Endothelial cell (in vitro differentiated cells): ENCODE measurements at places on chromosomes 6 and 20.

GRCh38 chr6:75204217-75204958 lies 1.5 kb downstream of the COL12A1 start:
- peak; percentile 75 for DNase-seq

DNA sequence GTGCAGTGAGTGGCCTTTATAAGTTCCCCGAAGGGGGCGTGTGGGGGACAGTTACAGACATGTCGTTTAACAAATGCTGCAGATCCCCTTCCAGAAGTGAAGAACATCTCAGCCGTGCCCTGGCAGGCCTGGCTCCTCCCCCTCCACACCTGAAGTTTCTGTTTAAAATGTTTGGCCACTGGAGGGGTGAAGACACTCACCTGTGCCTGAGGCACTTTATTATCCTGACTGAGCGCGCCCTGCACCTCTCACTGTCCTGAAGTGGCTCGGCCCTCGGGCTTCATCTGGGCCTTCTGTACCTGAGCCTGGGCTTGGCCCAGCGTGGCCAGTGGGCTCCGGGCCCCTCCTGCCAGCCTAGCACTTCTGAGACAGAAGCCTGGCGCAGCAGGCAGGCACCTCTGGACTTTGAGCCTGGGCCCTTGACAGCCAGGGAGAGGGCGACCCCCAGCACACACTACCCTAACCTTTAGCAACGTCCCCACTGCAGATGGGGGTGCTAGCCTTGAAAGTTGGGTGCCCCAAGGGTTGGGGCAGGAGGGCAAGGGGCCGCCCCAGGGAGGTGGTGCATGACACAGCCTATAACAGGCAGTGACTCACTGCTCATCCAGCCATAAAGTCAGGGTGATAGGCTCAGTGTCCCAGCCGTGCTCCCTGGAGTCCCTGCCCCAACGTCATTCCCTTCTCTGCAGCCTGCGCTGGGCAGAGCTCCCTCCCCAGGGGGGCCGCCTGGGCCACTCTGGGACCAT lies 13.6 kb upstream of the GATA5 start:
- no peak for DNase-seq

- no peak for DNase-seq
Measured at GRCh38 chr6:38796850-38797249, 81.7 kb downstream of the DNAH8 start.

GRCh38 chr6:167933290-167933689 lies 64.2 kb upstream of the KIF25 start:
- DNase-seq = no peak

DNA sequence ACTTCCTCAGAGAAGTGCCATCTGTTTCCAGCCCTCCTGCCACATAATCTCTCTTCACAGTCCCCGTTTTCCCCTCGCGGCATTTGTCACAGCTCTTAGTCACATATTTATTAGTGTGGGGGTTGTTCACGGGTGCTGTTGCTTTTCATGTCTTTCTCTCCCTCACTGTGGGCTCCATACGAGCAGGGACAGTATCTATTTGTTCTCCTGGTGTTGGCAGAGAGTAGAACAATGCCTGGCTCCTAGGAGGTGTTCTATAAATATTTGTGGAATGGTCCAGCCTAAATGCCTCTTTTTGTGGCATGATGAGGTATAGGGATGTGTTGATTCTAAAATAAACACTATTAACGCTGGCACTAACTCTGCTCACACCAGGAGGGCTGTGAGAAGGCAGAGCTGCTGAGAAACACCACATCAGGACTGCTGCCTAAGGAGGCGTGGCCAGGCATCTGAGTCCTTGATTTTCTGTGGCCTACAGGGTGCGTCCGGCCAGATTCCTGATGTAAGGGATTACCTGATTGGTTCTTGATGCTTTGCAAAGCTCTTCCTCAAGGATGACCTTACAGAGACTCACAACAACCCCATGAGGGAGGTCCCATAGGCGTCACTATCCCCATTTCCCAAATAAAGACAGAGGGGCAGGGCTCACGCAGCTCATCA lies 219.8 kb upstream of the ARID1B start:
- no peak for DNase-seq

GRCh38 chr6:164531736-164532135 lies 777.7 kb downstream of the C6orf118 start:
- no peak for DNase-seq

GRCh38 chr6:17012421-17013225 lies 89.2 kb upstream of the STMND1 start:
- peak; percentile 26 for DNase-seq
